Purkinje cell (primary cell): ENCODE measurements at places on chromosomes 11 and 22. TPM values are rescaled to one million over a fixed set of nuclear protein-coding genes. Genes with fewer than 3 reads are reported as not detected.

APOBEC3F gene
- polyA plus RNA-seq, result not detected in 2 replicates

PRDM11 gene
- polyA plus RNA-seq, result 0.42 and 2.5 TPM in 2 replicates

OR51I1 gene
- not detected in 2 replicates for polyA plus RNA-seq

KAT5 gene
- polyA plus RNA-seq, result 2.4 and 7.8 TPM in 2 replicates

OR52B2 gene
- polyA plus RNA-seq, result not detected in 2 replicates
